ENCODE measurements at places on chromosomes 12 and 14.

DNA sequence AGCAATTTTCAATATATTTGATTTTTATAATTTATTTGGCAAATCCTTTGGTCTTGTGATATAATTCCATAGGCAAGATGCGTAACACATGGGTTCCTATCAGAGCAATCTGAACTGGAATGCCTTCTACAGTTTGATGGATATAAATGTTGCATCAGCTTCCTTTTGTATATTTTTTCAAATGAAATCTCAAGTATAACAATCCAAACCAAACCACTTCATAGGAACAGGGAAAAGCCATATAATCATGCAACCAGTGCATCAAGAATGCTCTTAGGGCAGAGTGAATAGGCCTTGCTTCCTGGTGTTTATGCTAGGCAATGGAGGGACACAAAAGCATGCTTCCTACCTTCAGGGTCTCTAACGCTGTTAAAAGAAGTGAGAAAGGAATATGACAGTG lies 34.5 kb downstream of the EFCAB11 start:
- no peak for DNase-seq

GRCh38 chr14:101060171-101060601 lies 156.7 kb upstream of the RTL1 start:
- DNase-seq: no peak

DNA sequence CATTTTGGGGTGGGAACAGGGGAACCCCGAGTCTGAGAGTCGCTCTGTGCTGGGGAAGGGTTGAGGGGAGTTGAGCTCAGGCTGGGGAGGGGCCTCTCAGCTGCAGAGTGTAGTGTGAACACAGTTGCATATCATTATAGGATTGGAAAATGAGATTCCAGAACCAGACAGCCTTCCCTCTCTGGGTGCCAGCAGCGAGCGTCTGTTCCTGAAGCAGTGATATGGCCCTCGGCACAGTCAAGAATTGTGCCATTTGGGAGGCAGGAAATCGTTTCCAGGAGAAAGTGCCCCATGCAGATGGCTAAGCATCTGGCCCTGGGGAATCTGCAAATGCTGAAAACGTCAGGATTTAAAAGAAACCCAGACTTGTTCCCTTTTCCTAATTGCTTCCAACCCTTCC lies 70.4 kb upstream of the SFSWAP start:
- DNase-seq: no peak

GRCh38 chr14:60756847-60757246 lies 22.3 kb downstream of the MNAT1 start:
- DNase-seq: no peak

GRCh38 chr12:132433641-132434395 lies 56.1 kb upstream of the FBRSL1 start:
- no peak for DNase-seq

DNA sequence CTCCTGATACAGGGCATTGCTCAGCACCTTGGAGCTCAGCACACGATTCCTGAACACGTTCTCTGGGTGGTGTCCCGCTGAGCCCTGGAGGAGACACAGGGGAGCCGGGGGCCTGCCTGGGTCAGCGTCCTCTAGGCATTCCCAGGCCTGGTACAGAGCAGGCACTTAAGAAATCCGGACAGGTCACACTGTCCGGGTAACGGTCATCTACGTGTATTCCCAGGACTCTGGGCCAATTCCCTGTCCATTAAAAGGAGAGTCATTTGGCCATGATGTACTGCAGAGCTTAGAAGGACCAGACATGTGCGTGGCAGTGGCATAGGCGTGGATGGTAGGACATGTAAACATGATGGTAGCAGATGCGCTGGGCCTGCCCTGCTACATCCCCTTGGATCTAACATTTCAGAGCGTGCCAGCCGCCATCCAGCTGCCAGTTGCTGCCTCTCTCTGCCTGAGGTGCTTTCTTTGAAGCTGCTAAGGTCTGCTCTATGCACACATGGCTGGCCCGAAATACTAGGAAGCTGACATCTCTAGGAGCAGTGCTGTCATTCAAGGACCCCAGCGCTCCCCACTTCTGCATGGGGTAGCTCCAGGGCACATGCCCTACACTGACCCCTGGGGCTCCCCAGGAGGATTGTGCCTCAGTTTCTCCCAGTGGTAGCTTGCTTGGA lies 273.1 kb upstream of the RTL1 start:
- no peak for DNase-seq

- no peak for DNase-seq
Measured at GRCh38 chr12:126384026-126384564, 1318.9 kb downstream of the AACS start.

GRCh38 chr12:117000316-117000715 lies 89.6 kb downstream of the FBXW8 start:
- no peak for DNase-seq

GRCh38 chr12:78331181-78331580 lies 500.5 kb downstream of the NAV3 start:
- DNase-seq: no peak

- DNase-seq: no peak
Measured at GRCh38 chr14:25003537-25003936, 46.4 kb downstream of the STXBP6 start.

- DNase-seq: no peak
Measured at GRCh38 chr12:86917121-86917520, 660.9 kb upstream of the MGAT4C start.

DNA sequence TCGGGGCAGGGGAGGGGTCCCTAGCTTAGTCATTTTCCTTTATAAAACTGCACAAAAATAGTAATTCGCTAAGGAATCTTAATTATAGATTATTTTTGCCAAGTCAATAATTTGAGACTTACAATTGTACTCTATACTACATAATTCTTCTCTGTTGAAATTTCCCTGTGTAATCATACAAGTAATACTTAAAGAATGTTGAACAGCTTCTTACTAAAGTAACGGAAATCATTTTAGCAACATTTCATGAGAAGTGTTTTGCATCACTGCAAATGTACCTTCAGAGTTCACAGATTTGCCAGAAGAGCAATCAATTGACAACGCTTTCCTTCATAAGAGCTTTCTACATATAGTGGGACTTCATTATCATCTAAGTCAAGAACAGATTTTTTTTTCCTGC lies 7.9 kb upstream of the GNG2 start:
- no peak for DNase-seq

DNA sequence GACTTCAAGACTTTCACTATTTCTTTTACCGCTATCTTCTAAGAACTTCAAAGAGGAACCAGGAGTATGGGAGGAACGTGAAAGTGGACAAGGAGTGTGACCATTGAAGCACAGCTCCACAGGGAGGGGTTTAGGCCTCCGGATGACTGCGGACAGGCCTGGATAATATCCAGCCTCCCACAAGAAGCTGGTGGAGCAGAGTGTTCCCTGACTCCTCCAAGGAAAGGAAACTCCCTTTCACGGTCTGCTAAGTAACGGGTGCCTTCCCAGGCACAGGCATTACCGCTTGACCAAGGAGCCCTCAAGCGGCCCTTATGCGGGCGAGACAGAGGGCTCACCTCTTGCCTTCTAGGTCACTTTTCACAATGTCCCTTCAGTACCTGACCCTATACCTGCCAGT lies 267.0 kb downstream of the RPL10L start:
- DNase-seq: no peak

DNA sequence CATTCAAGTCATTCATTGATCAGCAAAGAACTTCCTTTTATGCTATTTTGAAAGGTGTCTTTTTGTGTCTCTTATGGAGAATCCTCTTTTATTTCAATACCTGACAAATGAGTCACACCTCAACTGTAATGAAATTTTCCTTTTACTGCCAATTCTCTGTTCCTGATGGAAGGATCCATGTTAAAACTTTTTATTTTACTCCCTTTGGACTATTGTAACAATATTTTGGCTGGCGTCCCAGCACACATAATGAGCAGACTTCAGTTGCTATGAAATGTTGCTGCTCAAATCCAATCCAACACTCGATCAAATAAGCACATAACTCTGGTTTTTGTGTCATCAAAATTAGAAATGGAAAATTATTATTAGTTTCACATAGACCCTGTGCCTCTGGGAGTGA lies 21.9 kb upstream of the SLC15A5 start:
- no peak for DNase-seq

- no peak for DNase-seq
Measured at GRCh38 chr14:89519040-89519439, 102.0 kb upstream of the FOXN3 start.

DNA sequence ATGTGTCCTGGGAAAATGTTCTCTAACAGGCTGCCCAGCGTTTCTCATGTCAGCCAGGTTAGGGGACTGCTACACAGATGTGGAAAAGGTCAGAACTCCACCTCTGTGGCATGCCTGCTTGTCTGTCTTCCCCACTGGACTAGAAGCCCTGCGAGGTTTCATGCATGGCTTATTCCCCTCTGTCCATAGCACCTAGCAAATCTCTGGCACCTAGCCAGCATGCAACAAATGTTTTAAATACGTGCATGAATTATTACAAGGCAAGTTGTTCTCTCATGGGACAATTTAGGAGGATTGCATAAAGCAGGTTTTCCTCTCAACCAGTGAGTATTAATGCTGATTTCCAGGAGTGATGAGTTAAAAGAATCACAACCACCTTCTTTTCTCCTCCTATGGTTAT lies 21.4 kb upstream of the KCNK13 start:
- no peak for DNase-seq

DNA sequence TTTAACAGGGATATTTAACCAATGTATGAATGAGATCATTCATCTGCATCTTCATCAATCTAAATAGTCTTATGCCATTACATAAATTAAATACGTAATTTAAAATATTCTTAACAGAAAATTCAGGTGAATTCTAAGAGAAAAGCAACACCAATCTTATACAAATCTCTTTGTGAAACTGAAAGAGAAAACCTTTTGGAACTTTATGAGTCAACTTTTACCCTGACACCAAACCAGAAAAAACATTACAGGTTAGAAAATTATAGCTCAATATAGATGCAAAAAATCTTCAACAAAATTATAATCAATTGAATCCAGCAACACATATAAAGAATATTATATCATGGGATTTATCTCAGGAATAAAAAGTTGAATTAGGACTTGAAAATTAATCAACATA lies 3.4 kb downstream of the GLIPR1L1 start:
- no peak for DNase-seq

GRCh38 chr12:6460751-6461371 lies 9.0 kb downstream of the TAPBPL start:
- peak; percentile 52 for DNase-seq

- no peak for DNase-seq
Measured at GRCh38 chr12:82015623-82016347, 256.6 kb upstream of the PPFIA2 start.

DNA sequence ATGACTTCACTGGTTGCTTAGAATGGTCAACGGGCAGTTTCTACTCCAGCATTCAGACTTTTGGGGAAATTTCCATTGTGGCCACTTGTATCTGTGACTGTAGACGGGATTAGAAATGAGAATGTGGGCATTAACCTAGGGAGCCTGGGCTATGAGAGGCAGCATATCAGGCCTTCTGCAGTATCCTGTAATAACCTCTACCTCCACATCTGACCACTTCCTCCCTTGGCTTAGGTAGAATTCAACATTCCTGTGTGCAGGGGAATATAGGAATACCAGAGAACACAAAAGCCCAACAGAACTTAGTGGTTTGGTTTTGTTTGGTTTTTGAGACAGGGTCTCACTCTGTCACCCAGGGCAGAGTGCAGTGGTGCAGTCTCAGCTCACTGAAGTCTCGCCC lies 76.4 kb upstream of the HOXC13 start:
- no peak for DNase-seq

- DNase-seq: no peak
Measured at GRCh38 chr14:99751539-99752485, 41.4 kb upstream of the EML1 start.

DNA sequence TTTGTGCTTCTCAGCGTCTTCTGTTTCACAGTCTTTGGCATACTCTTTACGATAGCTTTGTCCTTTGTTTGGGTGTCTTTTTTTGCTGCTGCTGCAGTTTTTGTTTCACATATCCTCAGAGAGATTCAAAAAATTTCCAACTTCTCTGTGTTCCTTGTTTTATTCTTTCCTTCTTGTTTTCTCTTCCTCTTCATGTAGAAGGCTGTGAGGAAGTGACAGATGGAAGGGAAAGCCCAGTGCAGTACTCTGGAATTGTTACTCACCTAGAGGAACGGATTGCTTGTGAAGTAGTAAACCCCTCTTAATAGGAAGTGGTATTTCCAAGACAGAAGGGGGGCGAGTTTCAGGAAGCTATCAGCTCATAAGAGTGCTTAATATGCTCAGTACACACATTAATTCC lies 1.7 kb downstream of the CREBL2 start:
- DNase-seq: no peak

- DNase-seq: no peak
Measured at GRCh38 chr14:74863274-74863673, 12.7 kb downstream of the PROX2 start.

DNA sequence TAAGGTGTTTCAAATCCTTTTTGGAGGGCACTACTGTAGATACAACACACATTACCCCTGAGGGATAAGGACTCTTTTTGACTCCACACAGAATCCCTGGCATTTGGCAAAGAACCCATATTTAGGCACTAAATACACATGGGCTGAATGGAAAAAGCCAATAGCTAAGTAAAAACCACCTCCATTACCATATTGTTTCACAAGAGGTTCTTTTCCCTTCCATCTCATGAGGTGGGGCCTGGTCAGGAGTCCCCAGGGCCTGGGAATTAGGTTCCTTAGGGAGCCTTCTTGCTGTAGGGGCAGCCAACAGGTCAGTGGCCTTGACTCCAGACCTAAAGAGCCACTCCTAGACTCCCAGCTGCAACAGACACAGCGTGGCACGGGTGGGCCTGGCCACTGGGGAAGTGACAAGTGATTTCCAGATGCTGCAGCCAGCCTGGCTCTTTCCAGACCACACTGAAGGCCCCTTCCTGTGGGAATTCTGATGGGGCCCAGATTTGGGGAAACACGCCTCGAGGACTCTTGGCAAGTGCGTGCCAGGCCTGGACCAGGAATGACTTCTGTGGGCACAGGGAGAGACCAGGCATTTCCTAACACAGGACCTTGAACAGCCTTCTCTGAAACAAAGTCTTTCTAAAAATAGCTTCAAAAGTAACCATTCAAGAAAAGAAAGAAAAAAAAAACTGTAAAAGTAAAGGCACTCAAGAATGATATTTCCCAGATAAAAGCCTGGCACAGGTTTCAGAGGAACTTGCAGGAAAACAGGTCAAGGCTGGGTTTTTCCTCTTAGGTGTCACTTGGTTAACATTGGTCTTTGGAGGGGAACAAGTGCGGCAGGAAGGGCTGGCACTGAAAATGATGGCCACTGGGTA lies 18.1 kb downstream of the SSH1 start:
- no peak for DNase-seq

DNA sequence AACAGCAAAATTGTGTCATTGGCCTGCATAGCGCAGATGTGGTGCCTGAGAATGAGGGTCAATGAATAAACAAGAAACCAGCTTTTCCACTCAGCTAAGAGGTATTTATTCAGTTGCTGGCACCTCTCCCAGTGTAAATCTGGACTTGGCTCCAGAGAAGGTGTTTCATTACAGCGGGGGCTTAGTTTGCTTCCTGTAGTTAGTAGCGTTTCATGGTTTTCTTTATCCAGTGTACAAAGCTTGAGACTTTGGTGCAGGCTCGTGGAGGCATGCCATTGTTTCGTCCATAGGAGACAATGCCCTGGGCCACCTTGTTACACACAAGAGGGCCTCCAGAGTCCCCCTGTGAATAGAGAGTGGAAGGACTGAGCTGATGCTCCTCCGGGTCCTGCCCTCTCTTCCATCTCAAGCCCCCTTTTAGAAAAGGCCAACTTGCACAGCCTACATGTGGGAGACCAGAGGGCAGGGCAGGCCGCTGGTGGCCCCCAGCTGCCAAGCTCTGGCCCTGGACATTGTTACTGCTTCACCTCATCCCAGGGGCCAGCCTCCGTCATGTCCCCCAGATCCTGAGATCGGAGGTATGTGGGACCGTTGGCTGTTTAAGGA lies 3.0 kb downstream of the GZMB start:
- no peak for DNase-seq
